ENCODE measurements at places on chromosomes 6 and 20. TPM values are rescaled to one million over a fixed set of nuclear protein-coding genes. Genes with fewer than 3 reads are reported as not detected.

MUC21 gene
- not detected for total RNA-seq

MUCL3 gene
- not detected for total RNA-seq

TFAP2D gene
- 0.46 TPM for total RNA-seq

CTAGE9 gene
- not detected for total RNA-seq

SLC17A1 gene
- not detected for total RNA-seq

TNNC2 gene
- total RNA-seq: 0.39 TPM

PRRT1 gene
- total RNA-seq: 0.39 TPM

OPRM1 gene
- total RNA-seq: not detected

PRICKLE4 gene
- 0.36 TPM for total RNA-seq

TRIM10 gene
- not detected for total RNA-seq

GSTA1 gene
- total RNA-seq: 0.26 TPM

OSER1 gene
- 30.6 TPM for total RNA-seq

SCGN gene
- total RNA-seq: not detected

PPP1R3G gene
- 3.0 TPM for total RNA-seq

Measured in smooth muscle cell of the pulmonary artery (primary cell).